Testis (tissue), 5 donors: ENCODE measurements at places on chromosomes 2 and 18. TPM values are rescaled to one million over a fixed set of nuclear protein-coding genes. Genes with fewer than 3 reads are reported as not detected.
A peak's percentile ranks its signal among the peaks of the same experiment; 100 is the strongest.

Gene MERTK
- total RNA-seq, result 74.2 TPM

DNA sequence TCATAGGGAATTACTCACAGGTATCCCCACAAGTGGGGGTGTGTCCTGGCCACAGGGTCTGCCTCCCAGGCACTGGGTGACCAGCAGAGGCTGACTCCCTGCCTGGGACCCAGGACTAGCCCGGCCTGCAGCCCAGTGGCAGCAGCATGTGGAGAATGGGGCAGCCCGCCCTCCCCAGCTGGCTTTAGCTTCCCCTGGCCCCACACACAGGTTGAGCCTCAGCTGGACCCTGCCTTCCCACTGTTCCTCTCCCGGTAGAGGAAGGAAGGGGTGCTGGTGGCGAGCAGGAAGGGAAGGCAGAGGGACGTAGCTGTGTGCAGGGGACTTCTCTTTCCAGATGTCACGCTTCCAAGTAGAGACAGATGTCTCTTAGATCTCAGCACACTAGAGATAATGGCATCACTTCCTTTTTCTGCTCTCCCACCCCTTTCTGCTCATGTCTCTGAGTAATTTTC, 51.4 kb downstream of the EMILIN2 start:
- no peak for DNase-seq

- peak; percentile 20 for DNase-seq
These were observed 25.1 kb upstream of the ARHGAP25 start for GRCh38 chr2:68709421-68709911.

DNA sequence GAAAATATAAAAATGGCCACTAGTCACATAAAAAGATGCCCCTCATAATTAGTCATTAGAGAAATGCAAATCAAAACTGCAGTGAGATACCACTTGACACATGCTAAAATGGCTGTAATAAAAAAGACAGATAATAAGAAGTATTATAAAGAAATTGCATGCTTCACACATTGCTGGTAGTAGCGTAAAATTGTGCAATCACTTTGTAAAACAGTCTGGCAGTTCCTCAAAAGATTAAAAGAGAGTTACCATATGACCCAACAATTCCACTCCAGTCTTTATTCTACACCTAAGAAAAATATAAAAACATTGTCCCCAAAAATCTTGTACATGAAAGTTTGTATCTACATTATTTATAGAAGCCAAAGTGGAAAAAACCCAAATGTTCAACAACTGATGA, 170.6 kb upstream of the FIGN start:
- DNase-seq, result no peak

Gene GCG
- total RNA-seq, result not detected

Gene SULT1C3
- not detected for total RNA-seq

Gene REG1B
- not detected for total RNA-seq

GRCh38 chr2:38619458-38620164, 16.9 kb upstream of the HNRNPLL start:
- DNase-seq, result no peak

Gene RRM2
- total RNA-seq, result 18.1 TPM

DNA sequence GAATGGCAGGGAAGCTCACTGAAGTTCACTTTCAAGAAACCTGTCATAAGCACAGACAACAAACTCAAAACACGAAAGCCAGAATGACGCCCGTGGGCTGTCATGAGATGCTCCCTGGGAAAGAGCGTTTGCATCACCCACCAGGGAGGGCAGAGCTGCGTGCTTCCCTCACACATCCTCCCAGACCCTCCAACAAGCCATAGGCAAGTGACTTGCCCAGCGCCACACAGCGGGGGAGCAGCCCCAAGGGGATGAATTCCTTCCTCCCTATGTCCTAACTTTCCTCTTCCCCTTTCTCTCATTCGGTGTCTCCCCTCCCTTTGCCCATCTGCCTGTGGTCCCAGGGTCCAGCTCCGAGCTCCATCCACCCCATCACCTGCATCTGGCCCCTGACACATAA, 10.7 kb downstream of the BIN1 start:
- no peak for DNase-seq

GRCh38 chr2:79487399-79487798, 25.5 kb upstream of the CTNNA2 start:
- peak; percentile 94 for DNase-seq

Gene MROH2A
- 10.7 TPM for total RNA-seq

DNA sequence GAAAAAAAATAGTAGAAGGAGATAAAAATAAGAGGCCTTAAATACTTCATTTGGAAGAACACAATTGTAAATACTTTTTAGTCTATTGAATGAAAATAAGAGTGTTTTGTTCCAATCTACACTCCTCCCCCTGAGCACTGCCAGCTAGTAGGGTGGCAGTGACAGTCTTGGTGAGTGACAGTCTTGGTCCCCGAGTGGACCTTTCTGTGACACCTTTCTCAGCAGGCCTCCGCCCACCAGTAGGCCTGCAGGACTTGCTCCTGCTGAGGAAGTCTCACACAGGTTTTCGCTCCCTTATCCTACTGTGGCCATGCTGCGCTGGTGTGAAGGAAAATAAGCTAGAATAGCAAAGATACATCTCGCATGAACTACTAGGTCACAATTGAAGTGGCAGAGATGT, 666.8 kb downstream of the NR4A2 start:
- no peak for DNase-seq

DNA sequence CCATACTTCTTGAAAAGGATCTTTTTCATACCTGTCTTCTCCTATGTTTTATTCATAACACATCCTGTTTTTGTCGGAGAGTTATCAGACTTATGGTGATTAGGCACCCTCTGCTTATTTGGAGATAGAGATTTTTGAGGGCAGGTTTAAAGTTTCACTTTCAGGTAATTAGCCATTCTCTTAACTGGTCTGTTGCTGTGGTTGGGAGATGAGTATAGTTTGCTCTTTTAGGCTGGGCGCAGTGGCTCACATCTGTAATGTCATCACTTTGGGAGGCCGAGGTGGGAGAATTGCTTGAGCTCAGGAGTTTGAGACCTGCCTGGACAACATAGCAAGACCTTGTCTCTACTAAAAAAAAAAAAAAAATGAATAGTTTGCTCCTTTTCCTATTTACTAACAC, 25.3 kb downstream of the SFTPB start:
- DNase-seq, result no peak

GRCh38 chr2:237400199-237400598, 13.8 kb downstream of the COL6A3 start:
- no peak for DNase-seq

DNA sequence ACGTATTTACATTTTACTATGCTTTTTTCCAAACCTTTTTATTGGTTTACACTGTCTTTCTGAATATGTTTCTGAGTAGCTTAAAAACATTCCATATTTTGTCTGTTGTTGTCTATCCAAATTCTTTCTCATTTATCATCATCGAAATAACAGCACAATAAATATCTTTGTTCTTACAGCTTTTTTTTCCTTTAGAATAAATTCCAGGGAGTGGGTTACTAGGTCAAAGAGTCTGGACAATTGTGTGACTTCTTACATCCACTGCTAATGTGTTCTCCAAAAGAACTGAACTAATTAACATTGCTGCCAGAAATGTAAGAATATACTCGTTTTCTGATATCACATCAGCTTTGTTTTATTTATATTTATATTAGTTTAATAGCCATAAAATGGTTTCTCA, 59.4 kb downstream of the ANKRD44 start:
- DNase-seq, result no peak

DNA sequence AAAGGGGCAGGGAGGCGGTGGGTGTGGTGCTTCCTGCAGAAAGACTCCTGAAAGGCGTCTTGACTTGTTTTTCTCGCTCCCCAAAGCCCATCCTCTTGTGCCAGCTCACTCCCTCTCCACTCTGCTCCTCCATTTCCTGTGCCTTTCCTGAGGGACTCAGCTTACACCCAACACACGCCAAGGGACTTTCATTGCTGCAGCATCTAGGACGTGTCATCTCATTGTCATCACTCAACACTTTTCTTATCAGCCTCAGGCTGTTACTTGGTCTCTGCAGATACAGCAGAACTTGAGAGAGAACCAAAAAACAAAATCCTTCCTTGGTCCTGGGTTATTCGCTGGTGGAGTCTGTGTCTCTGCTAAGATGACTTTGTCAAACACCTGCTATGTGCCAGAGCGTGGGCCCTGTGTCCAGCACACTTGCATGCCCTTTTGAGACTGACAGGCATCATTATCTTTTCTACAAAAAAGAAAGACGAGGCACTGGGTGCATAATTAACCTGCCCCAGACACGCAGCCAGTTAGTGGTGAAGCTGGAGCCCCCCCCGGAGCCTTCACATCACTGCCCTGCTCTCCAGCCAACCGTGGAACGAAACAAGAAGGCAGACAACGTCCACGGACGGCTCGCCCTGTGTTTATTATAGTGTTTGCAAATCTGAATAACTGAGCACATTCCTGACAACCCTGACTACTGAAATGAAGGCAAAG, 261.7 kb upstream of the HDAC4 start:
- peak; percentile 22 for DNase-seq

GRCh38 chr2:10721396-10722251, at the start of gene ATP6V1C2:
Gene ATP6V1C2 (plus strand): TSS chr2:10721630. CDS start chr2:10722850, 1,220 bp downstream.
- peak; percentile 33 for DNase-seq

DNA sequence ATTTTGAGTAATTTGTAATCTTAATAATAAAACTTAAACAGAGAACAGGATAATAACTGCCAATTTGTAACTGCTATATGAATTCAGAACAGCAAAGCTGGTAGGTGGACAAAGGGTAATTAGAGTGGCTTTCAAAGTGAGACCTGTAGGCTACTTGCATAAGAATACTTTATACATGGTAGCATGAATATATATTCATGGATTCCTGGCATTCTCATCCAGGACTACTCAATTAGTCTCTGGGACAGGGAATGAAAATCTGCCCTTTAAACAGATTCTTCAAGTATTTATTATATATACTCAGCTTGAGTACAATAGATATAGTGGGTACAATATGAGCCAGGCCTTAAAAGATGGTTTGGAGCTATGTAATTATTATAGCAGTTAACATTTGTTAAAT, 419.9 kb downstream of the PIK3C3 start:
- DNase-seq, result no peak

DNA sequence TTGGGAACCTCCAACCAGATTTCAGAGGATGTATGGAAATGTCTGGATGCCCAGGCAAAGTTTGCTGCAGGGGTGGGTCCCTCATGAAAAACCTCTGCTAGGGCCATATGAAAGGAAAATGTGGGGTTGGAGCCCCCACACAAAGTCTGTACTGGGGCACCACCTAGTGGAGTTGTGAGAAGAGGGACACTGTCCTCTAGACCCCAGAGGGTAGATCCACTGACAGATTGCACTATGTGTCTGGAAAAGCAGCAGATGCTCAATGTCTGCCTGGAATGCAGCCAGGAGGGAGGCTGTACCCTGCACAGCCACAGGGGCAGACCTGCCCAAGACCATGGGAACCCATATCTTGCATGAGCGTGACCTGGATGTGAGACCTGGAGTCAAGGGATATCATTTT, 573.7 kb upstream of the NXPH2 start:
- no peak for DNase-seq

- no peak for DNase-seq
These were observed 83.9 kb downstream of the RAB31 start for GRCh38 chr18:9791991-9792390.

Gene BCL2
- total RNA-seq, result 16.0 TPM

DNA sequence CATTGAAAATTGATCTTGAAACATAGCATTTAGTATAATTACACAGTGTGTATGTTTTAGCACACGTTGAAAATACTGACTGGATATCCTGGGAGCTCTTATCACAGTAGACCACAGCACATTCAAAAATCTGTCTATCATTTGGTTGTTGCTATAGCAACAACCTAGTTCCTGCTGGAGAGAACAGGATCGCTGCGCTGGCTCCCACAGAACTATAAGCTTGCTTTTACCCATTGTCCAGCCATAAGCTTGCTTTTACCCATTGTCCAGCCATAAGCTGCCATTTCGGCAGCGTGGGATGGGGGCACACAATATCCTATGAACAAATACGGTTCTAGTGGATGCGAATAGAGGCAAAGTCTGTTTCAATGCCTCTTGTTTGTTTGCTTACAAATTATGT, 70.4 kb upstream of the ST6GAL2 start:
- no peak for DNase-seq

- peak; percentile 79 for DNase-seq
These were observed 93.0 kb upstream of the SMAD2 start for GRCh38 chr18:48023334-48024008.

DNA sequence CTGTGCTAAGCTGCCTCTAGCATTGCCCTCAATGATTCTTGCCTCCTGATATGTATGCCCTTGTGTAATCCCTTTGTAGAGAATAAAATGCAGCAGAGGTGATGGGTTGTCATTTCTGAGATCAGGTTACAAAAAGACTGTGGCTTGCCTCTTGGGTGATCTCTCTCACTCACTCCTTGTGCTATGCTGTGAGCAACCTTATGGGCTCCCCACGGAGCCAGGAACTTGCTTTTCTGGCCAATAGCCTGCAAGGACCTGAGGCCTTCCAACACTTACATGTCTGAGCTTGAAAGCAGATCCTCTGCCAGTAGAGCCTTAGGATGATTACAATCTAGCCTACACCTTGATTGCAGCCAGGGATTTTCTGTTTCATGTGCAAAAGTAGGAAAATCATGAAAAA, 123.1 kb upstream of the XIRP2 start:
- no peak for DNase-seq

DNA sequence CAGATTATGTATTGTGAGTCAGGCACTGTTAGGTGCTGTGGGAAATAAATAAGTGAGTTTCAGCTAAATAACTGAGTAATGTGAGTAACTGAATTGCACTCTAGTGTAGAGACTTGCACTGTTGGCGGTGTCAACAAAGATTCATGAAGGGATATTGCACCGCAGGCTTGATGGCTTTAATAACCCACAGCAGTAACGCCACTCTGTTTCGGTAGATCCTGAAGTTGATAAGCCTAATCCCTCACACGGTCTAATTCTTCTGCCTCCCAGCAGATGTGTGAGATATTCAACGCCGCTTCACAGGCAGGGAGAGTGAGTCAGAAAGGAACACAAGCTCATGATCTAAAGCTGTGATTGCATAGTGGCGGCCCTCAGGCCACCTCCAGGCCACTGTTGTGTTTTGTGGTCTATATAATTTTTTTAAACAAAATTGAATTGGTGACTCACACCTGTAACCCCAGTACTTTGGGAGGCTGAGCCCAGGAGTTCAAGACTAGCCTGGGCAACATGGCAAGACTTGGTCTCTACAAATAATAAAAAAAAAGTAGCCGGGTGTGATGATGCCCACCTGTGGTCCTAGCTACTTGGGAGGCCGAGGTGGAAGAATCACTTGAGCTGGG, 94.3 kb downstream of the LIPG start:
- DNase-seq, result no peak

Gene ALPP
- total RNA-seq, result 0.87 TPM

GRCh38 chr2:110903548-110903947, 171.2 kb downstream of the ACOXL start:
- DNase-seq, result no peak

- no peak for DNase-seq
These were observed 359.1 kb downstream of the ALK start for GRCh38 chr2:29562319-29562718.

- no peak for DNase-seq
These were observed 15.1 kb downstream of the SERTAD2 start for GRCh38 chr2:64638502-64639120.

GRCh38 chr2:134086594-134087219, 167.2 kb upstream of the MGAT5 start:
- no peak for DNase-seq
